A375 (cell line): ENCODE measurements at places on chromosomes 7 and 10. TPM values are rescaled to one million over a fixed set of nuclear protein-coding genes. Genes with fewer than 3 reads are reported as not detected.

The MYOZ1 gene
- 0.41 TPM in 1 of 2 replicates, not detected in the other for total RNA-seq

The ERVW-1 gene
- total RNA-seq = not detected in 2 replicates

The CYP3A4 gene
- not detected in 2 replicates for total RNA-seq

The HOXA6 gene
- 5.7 TPM in 2 replicates for total RNA-seq

The HOXA4 gene
- total RNA-seq = 2.9 and 4.0 TPM in 2 replicates
